ENCODE measurements at places on chromosomes 6 and 20.

DNA sequence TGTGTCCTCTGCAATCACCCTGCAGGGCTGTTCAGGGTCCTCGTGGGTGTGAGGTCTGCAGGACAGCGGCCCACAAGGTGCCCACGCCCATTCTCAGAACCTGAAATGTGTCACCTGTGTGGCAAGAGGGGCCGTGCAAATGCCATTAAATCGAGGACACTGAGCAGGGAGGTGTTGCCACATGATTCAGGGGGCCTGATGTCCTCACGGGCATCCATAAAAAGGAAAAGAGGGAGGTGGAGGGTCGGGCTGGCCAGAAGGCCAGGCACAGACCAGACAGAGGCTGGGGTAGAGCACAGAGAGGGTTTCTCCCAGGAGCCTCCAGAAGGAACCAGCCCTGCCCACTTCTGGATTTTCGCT lies 239.6 kb downstream of the ERMARD start:
- no peak for DNase-seq

DNA sequence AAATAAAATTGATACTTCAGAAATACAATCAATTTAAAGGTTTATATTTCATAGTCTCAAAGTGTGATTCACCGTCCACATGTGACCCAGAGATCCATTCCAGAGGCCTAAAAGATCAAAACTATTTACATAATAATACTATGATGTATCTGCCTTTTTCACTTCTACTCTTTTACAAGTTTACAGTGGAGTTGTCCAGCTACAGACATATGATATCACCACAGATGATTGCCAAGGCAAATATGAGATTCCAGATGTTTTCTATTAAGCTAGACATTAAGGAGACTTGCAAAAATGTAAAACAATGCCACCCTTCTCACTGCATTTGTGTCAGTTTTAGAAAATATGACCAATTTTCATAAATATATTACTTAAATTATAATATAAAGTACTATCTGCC lies 443.7 kb downstream of the GJA1 start:
- DNase-seq: no peak

GRCh38 chr20:10674684-10675449 lies 1.1 kb upstream of the JAG1 start:
- peak; percentile 12 for DNase-seq

DNA sequence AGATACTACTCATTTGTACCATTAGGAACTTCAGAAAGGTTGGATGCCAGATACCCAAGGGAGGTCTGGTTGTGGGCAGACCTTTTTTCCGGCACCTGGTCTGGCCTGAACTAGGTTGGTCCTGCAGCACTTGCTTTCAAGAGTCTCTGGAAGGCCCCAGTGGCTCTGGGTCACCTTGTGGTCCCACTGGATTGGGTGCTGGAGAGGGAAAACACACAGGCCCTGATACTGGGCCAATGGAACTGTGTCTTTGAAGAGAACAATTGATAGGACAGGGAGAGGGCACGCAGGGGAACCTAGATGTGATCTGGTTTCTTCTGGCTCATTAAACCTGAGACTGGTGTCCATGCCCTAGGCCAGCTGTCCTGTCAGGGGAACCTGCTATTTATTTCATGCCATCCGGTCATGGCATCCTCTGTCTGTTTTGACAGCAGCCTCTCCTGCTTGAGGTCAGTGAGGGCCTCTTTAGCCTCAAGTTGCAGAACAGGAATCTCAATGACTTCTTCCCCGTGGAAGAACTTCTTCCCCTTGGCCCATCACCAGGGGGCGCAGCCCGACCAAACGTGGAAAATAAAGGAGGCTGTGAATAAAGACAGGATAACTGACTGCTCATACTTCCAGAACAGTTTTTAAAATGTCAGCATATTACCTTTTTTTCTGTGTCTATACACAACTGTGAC lies 25.0 kb downstream of the TAF8 start:
- peak; percentile 67 for DNase-seq

GRCh38 chr6:32196682-32197616 lies 4.5 kb upstream of the GPSM3 start:
- no peak for DNase-seq

- no peak for DNase-seq
These were observed 15.5 kb upstream of the NNAT start for GRCh38 chr20:37505263-37506151.

- DNase-seq: no peak
These were observed 7.1 kb downstream of the CABLES2 start for GRCh38 chr20:62400021-62400420.
